ENCODE measurements at places on chromosomes 11 and 22. TPM values are rescaled to one million over a fixed set of nuclear protein-coding genes. Genes with fewer than 3 reads are reported as not detected.

Gene OR5J2
- polyA plus RNA-seq = not detected

Gene EED
- 7.0 TPM for polyA plus RNA-seq

Gene TNNI2
- not detected for polyA plus RNA-seq

Gene SMTNL1
- polyA plus RNA-seq = 0.13 TPM

Gene LDHAL6A
- not detected for polyA plus RNA-seq

Gene PNPLA5
- 3.9 TPM for polyA plus RNA-seq

Gene TEX54
- polyA plus RNA-seq = not detected

Gene KDM4F
- not detected for polyA plus RNA-seq

Gene AHNAK
- 2.5 TPM for polyA plus RNA-seq

Gene INSC
- 1.2 TPM for polyA plus RNA-seq

Gene SAA2
- polyA plus RNA-seq = not detected

Gene DNHD1
- 7.6 TPM for polyA plus RNA-seq

Gene HTR3B
- not detected for polyA plus RNA-seq

Gene OLFML1
- polyA plus RNA-seq = 0.03 TPM

Gene SCGB1D2
- not detected for polyA plus RNA-seq

Gene PYGM
- 15.2 TPM for polyA plus RNA-seq

Gene HMOX1
- polyA plus RNA-seq = 39.2 TPM

Gene ANKK1
- polyA plus RNA-seq = 0.38 TPM

Gene SERPIND1
- polyA plus RNA-seq = not detected

Gene WEE1
- polyA plus RNA-seq = 22.6 TPM

Gene RBMXL2
- not detected for polyA plus RNA-seq

Gene BEST1
- polyA plus RNA-seq = 1.4 TPM

Gene MUC2
- not detected for polyA plus RNA-seq

Gene TMEM45B
- 0.08 TPM for polyA plus RNA-seq

Gene TMPRSS6
- 0.02 TPM for polyA plus RNA-seq

Gene SMC1B
- 0.02 TPM for polyA plus RNA-seq

Gene C11orf24
- polyA plus RNA-seq = 51.7 TPM
